ENCODE measurements at places on chromosomes 4 and X. TPM values are rescaled to one million over a fixed set of nuclear protein-coding genes. Genes with fewer than 3 reads are reported as not detected.

GRCh38 chr4:54513204-54513603, 144.6 kb upstream of the KIT start:
- no peak for DNase-seq

DNA sequence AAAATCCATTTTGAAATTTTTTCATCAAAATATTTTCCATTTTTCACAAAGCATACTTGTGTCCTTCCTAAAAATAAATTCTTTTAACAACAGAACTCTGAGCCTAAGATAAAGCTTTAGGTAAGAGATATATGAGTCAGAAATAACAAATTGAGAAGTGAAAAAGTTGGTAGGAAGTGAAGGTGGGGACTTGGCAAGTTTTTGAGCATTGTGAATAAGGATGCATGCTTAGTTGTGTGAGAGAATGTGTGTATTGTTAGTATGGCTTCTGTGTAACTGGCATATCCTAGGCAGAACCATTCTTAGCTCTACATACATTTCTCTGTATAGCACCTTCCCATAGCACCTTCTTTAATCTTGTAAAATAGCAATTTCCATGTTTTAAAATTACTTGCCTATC, 6.8 kb downstream of the ASB5 start:
- no peak for DNase-seq

SPANXA1 gene
- total RNA-seq, result not detected

DNA sequence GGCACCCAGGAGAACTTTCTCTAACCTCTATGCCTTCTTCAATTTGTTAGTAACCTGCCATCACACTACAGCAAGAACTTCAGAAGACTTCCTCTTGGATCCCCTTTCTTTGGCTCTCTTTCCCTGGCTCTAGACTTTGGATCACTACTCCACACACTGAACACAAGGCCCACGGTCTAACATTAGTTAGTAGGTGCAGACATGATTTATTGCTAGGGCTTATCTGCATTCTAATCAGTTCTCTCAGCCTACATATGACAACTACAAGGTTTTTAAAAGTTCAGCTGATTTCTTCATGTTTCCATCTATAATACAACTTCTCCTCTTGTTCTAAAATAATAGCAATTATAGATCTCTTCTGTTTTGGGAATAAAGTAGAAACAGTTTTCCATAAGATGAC, 209.1 kb upstream of the ANXA10 start:
- no peak for DNase-seq

DNA sequence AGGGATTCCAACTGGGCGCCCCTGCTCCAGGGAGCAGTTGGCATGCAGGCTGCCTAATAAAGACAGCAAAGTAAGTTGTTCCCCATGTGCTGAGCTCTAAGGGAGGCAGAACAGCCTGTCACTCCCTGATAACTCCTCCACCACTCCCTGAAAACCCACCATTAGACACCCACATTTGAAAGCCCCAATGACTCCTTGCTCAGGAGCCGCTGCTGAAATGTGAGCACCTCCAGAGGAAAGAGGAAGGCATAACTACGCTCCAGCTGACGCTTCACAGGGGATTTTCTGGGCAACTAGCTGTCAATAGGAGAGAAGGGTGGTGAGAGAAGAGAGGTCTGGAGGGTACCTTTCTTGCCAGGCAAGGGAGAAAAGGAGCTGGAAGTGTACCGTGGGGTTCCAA, 62.5 kb downstream of the NPY1R start:
- no peak for DNase-seq

- DNase-seq, result no peak
Measured at GRCh38 chr4:7425591-7426468, 8.9 kb downstream of the PSAPL1 start.

SLC6A14 gene
- total RNA-seq, result not detected

DNA sequence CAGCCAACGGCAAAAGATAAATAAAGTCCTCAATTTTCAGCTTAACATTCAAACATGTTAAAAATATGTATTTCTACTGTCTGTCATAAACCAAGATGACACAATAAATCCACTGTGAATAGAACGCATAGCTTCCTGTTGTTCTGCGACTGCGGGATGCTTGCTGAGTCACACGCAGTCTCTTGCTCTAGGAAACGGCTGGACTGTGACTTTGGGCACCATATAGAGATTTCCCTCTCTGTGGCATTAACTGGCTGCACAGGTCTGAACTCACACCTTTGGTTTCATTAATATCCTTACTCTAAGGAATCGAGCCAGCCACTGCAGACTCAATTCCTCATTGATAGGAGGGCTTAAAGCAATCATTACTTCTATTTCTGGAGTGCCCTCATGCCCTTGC, 8.4 kb downstream of the BEND4 start:
- DNase-seq, result no peak

DNA sequence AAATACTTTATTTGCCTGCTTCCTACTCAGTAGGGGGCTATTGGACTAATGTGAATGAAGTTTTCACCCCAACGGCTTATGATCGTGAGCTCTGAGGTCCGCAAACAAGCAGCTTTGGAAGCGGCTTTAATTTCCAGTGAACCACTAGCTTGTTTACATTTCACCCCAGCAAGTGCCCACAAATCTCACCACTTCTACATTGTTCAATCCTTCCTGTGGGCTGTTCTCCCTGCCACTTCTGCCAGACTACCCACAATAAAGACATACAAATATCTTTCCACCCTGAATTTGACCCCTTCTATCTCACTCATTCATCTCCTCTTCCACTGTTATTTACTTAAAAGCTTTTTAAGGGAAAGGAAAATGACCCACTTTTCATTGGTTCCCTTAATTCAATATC, 98.0 kb downstream of the CDS1 start:
- DNase-seq, result no peak

PROM1 gene
- 0.64 TPM for total RNA-seq

GRCh38 chrX:47637546-47638195, 7.9 kb upstream of the CFP start:
- DNase-seq, result no peak

DNA sequence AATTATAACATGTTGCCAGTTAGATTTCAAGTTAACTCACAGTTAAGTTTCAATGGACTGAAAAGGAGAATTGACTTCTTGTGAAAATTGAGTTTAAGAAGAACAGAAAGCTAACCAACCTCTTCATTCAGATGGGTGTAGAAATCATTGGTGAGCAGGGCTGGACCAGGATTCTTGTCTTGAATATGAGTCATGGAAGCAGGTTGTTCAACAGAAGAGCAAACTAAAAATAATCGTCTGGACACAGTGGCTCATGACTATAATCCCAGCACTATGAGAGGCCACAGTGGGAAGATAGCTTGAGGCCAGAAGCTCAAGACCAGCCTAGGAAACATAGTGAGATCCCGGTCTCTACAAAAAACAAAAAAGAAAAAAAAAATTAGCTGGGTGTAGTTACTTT, 98.2 kb downstream of the ARSJ start:
- DNase-seq, result no peak

- DNase-seq, result no peak
Measured at GRCh38 chrX:42098900-42099299, 175.5 kb upstream of the CASK start.

DNA sequence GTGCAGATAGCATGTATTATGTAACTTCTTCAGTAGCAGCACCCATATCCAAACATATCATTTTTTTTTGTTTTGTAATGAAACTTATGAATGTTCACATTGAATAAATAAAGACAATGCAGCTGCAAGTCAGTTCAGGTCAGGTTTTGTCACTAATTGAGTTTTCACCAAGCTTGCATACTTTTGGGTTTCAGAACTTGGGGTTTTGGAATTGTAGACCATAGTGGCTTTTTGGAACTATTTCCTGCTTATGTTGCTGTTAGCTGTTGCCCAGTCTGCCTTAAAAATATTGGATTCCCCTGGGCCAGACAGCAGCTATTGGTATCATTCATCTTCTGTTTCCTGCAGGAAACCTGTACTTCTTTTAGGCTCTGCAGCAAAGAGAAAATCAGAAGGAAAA, 113.4 kb upstream of the LIMCH1 start:
- no peak for DNase-seq

DNA sequence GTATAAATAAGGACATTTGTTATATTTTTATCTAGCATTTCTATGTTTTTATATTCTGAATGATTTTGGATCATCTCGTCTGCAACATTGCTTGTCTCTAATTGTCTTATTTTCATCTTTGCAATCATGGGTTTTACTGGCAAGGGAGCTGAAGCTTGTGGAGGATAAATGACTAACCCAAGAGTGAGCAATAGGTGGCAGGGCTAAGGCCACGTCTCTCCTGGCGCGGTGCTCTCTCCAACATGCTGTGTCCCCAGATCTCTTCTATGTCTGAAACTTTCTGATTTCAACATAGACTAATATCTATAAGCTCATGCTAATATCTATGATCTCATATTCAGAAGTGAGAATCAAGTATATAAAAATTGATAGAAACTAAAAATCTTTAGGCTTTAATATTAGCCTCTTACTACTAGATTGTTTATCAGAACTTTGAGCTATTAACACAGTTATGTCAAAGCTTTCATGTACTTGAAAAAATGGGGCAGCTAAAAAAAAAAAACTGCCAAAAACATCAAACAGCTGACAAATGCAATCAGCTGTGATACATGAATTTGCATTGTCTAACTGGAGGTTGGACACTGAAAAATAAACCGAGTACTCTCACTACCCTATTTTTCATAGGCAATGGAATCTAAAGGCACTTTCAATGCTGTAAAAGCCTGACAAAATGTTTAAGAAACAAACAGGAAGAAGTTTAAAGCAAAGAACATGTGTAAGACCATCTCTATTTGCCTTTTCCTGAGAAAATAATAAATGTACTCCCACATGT, 169.2 kb downstream of the TMA16 start:
- DNase-seq, result no peak

DNA sequence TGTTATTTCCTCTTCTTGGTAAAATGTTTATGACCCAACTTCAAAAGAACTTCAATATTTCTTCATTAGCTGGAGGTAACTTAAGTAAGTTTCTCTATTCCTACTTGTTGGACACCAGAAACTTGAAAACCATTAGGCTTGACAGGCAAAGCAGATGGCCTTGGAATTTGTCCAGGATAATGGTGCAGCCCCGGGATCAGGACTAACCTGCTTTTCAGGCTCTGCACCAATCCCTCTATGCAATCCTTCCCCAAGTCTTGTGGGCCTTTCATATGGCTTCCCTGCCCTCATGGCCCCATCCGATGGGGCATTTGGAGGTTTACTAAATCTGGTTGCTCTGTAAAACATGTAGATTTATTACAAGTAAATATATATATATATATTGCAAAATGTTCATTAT, 68.5 kb downstream of the SPINK2 start:
- no peak for DNase-seq

PABPC5 gene
- not detected for total RNA-seq

FRMD7 gene
- not detected for total RNA-seq

SLC10A6 gene
- not detected for total RNA-seq

DNA sequence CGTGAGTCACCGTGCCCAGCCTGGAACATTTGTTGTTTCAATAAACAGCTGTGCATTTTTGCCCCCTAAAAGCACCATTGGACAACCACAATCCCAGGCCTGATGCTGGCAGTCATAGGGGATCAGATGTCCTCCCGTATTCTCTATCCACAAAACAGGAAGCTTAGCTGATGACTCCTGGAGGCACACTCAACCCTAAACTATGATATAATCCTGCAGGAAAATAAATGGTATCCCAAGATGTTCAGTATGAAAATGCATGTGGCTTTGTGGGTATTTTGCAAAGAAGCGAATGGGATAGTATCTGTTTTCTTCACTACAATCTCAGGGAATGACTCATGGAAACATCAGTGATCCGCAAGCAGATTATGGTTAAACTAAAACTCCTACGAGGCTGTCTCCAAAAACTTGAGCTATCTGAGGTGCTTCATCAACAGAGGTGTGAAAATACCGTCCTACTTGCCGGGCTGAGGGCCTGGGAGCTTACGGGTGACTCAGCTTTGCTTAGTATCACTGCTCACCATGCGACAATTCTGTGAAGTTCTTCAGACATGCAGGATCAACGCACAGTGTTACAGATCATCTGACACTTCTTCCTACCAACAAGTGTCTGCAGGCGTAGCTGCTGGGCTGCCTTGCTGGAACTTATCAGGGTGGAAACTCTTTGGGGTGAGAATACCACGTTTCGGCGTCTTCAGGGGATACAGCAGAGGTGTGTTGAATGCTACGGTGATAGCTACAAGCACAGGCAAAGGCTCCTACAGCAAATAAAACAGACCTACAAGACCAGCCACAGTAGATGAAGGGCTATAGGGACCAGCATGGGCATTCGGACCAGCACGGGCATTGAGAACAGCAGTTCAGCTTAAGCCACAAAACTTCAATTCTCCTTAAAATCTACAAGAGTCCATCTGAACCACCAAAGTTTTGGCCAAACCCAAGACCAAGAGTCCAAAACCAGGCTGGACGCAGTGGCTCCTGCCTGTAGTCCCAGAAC, 148.5 kb downstream of the DHRSX start:
- DNase-seq, result no peak
